ENCODE measurements at places on chromosomes 11 and 22.

- no peak for DNase-seq
Observed at GRCh38 chr11:107669893-107670601, 41.8 kb downstream of the SLN start.

GRCh38 chr11:130313383-130314183, 1.1 kb downstream of the ZBTB44 start:
- peak; percentile 18 for DNase-seq

DNA sequence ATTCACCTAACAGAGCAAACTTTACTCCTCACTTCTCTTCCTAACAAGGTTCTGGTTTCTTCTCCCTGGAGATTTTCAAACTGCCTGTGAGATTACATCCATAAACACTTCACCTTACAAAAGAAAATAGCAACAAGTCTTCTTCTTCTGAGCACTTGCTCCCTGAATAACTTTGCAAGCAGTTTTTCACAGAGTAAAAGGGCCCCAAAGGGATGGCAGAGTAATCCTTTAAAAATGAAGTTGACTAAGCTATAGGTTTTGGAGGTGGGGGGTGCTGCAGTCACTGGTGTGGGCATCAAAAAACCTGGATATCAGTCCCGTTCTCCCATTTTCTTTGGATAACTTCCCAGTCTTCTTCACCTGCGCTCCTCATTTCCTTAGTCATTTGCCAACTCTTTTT, 484.9 kb downstream of the MIAT start:
- DNase-seq: no peak

- no peak for DNase-seq
Observed at GRCh38 chr11:109209572-109209971, 212.4 kb upstream of the C11orf87 start.

DNA sequence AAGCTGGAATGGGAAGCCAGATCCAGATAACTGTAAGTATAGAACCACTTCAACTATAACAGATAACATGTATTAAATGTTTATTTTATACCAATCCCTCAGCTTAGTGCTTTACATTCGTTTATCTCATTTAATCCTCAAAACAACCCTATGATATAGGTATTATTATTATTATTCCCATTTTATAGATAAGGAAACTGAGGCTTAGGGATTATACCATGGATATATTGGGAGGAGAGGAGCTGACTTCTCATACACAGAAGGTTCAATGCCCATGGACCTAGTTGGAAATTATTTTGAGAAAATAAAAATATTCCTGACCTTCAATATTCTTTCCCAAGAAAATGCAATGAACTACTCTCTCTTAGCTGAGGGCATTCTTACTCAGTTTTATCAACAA, 140.4 kb upstream of the C11orf58 start:
- DNase-seq: no peak

DNA sequence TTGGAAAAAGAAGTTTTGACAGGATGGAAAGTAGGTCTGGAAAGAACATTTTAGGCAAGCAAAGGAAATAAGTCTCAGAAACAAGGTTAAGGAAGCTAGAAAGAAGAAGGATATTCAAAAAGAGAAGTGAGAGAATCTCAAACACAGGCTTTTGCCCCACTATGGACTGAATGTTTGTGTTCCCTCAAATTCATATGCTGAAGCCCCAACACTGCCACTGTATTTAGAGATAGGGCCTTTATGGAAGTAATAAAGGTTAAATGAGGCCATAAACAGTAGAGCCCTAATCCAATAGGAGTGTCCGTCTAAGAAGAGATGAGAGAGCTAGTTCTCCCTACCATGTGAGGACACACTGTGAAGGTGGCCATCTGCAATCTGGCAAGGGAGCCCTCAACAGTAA, 20.6 kb upstream of the RPS13 start:
- DNase-seq: peak; percentile 45

DNA sequence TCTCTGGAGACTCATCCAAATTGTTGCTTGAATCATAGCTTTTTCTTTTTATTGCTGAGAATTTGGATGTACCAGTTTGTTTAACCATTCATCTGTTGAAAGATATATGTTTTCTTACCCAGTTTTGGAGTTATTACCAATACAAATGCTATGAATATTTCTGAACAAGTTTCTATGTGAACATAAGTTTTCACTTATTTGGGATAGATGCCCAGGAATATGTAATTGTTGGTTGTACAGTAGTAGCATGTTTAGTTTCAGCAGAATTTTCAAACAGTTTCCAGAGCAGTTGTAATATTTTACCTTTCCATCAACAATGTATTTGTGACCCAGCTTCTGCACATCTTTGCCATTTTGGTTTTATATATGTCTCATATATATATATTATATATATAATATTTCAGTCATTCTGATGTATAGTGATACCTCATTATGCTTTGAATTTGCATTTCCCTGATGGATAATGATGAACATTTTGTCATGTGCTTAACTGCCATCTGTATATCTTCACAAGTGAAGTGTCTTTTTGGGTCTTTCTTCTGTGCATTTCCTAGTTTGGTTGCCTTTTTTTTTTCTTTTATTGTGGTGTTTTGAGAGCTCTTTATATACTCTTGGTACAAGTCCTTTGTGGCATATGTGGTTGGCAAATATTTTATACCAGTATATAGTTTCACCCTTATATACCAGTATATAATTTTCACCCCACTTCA, 118.8 kb downstream of the LUZP2 start:
- DNase-seq: no peak

- DNase-seq: no peak
Observed at GRCh38 chr11:88555829-88556202, 218.3 kb upstream of the CTSC start.

DNA sequence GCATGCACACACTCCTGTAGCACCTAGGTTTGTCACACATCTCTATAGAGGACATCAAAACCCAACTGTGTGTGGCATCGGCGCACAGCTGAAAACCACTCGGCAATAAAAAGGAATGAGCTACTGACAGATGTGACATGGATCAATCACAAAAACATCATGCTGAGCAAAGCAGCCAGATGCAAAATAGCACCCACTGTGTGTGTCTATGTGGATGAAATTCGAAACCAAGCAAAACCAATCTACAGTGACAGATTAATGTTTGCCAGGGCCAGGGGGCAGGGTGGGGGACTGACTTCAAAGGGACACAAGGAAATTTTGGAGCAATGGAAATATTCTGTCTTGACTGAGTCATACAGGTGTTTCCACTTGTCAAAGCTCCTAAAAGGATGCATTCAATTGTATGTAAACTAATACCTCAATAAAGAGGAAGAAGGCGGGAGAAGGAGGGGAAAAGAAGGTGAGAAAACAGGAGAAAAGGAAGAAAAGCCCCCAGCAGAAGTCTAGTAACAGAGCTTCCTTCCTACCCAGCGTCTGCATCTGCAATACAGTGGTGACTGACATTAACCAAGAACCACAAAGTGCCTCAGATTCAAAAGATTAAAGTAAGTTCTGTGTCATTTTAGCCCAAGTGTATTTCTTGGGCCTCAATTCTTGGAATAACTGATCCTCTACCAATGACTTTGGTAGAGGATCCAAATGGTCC, 49.8 kb downstream of the PACSIN2 start:
- no peak for DNase-seq

GRCh38 chr11:69873166-69874077, 54.2 kb upstream of the FGF3 start:
- DNase-seq: no peak

DNA sequence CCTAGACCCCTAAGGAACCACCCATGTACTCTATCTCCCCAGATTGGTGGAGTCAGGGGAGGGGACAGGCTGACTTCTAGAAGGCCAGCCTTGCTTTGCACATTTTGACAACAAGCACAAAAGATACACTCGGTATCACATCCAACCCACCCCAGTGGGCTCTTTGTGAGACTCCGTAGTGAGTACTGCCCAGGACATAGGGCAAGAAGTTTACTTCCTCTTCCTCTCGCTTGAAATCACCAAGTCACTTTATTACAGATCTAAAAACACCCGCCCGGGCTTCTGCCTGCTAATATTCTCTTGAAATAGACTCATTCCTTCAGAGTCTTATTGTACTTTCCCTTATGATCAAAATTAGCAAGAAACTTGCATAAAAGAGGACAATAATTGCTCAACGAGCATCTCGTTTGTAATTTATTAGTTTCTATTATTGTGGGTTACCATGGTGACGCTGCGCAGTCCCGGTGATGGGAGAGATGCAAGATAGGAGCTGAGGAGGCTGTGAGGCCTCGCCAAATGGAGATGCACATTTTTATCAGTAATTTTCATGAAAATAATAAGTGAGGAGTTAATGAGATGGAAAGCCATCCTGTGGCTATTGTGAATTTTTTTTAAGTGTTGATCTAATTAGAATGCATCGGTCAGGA, 96.9 kb downstream of the FEZ1 start:
- no peak for DNase-seq

- no peak for DNase-seq
Observed at GRCh38 chr11:78219493-78220217, 30.9 kb downstream of the USP35 start.

DNA sequence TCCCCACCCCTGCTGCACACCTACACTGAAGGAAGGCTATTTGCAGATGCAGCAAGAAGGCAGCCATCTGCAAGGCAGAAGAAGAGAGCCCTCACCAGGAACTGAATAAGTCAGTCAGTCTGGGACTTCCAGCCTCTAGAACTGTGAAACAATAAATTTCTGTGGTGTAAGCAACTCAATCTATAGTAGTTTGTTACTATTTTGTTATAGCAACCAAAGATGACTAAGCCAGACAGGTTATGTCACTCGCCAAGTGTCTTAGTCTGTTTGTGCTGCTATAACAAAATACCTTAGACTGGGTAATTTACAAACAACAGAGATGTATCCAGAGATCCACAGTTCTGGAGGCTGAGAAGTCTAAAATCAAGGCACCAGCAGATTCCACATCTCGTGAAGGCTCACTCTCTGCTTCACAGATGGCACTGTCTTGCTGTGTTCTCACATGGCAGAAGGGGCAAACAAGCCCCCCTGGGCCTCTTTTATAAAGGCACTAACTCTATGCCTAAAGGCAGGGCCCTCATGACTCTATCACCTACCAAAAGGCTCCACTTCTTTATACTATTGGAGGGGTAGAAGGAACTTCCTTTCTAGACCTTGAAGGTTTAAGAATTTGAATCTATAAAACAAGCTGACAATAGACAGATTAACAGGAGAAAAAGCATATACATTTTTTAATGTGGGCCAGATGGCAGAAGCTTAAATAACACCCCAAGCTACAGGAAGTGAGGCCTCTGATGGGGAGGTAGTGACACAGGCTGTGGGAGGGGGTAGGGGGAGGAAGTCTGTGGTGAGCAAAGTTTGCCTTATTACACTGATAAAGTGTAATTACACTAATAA, 12.3 kb downstream of the APOL6 start:
- no peak for DNase-seq

GRCh38 chr22:45518580-45518991, 15.9 kb downstream of the FBLN1 start:
- no peak for DNase-seq

DNA sequence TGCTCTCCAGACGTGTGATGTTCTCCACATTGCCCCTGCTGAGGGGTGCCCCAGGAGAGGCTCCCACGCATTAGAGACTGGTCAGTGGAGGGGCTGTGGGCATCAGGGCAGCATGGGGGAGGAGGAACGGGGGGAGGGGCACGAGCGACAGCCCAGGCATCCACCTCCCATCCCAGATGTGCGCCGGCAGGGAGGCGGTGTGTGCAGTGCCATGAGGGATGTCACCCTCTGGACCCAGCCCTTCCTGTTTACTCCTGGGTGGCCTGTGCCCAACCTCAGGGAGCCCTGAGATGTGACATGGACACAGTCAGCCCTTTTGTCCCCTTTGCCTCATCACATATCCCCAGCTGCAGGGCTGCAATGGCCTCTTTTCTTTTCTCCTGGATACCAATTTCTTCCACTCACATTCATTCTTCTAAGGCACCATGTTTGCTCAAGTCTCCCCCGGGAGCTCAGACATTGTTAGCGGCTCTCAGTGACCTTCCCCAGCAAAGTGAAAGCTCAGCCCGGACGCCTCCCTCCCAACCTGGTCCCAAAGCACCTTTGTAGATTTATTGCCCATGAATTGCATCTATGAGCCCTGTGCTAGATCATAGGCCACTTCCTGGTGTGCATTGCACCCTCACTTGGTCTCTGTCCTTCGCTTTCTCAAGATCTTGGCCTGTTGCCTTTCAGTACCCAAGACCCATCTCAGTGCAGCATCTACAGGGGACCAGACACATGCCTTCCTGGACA, 150.6 kb downstream of the CEP164 start:
- no peak for DNase-seq

DNA sequence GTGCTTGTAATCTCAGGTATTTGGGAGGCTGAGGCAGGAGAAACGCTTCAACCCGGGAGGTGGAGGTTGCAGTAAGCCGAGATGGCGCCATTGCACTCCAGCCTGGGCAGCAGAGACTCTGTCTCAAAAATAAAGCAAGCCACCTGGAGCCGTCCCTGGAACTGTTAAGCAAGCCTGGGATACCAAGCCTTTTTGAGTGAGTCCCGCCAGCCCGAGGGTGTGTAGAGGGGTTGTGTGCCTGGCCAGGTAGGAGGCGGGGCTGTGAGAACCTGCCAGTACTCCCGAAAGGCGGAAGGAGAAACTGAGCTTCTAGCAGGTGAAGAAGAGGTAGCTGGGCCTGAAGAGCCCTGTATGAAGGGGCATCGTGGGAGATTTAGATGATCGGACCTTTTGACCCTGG, 52.4 kb downstream of the TRIOBP start:
- DNase-seq: no peak

GRCh38 chr11:10930972-10931760, 73.3 kb upstream of the ZBED5 start:
- peak; percentile 54 for DNase-seq

DNA sequence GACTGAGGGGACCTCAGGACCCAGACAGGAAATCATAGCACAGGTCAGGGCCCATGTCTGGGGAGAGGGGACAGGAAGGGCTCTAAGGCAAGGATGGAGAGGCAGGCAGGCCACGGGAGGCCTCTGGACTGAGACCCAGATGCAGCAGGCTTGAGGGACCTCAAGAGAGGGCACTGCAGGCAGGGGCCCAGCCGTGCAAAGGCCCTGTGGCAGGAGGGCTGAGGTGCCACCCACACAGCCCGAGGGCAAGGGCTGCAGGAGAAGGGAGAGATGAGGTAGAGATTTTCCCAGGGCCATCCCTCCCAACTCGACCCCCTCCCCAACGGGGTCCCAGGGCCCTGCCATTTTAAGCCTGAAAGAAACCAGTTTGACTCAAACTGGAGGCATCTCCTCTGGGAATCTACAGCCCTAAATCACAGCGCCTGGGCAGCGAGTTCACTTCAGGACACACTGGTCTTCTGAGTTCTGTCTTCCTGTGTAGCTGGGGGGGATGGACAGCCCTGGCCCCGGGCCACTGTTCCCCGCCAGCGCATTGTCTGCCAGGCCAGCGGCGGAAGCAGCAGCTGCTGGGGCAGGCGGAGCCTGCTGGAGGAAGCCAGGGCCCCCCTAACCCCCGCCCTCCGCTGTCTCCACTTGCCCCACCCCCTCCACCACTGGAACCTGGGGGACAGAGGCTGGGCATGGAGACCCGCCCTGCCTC, 20.3 kb upstream of the WNT7B start:
- DNase-seq: peak; percentile 93

GRCh38 chr11:125351868-125352250, 144.2 kb downstream of the FEZ1 start:
- DNase-seq: no peak

- no peak for DNase-seq
Observed at GRCh38 chr11:27934830-27935145, 173.2 kb downstream of the KIF18A start.
